ENCODE measurements at places on chromosomes 2 and 18. TPM values are rescaled to one million over a fixed set of nuclear protein-coding genes. Genes with fewer than 3 reads are reported as not detected.

DNA sequence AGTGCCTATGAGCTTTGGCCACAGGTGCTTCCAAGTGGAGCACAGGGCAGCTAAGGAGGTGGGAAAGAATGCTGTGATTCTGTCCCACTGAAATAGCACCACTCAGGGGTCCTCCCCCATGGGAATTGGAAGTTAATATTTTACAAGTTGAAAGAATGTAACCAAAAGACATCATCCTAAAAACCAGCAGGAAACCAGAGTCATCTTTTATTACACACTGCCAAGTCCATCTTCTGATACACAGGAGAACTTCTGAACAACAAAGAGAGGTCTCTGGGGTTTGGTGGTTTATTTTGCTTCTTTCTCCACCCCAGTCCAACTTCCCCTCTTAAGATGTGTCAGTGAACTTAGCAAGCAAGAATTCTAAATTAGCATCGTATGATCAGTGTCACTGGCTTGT is 47.7 kb downstream of the COLEC12 start:
- H3K4me3 ChIP-seq = no peak overlapping the region
- H3K27me3 ChIP-seq = no peaks in the 10 kb centered on the region
- no peaks in the 10 kb centered on the region for H3K36me3 ChIP-seq
- no peak for DNase-seq

- H3K4me1 ChIP-seq = peaks cover 5% of the 10 kb centered on the region
- no peaks in the 10 kb centered on the region for H3K36me3 ChIP-seq
- DNase-seq = no peak
- no peak overlapping the region for H3K27ac ChIP-seq
Observed at GRCh38 chr2:133667968-133668367, 99.7 kb upstream of the NCKAP5 start.

PCBP1 gene
- total RNA-seq = 288 TPM

TGFA gene
- total RNA-seq = 2.5 TPM

SERPINB7 gene
- not detected for total RNA-seq

DRC1 gene
- total RNA-seq = not detected
